ENCODE measurements at places on chromosomes 5 and 9. TPM values are rescaled to one million over a fixed set of nuclear protein-coding genes. Genes with fewer than 3 reads are reported as not detected.
A peak's percentile ranks its signal among the peaks of the same experiment; 100 is the strongest.

PRR16 gene
- total RNA-seq: 5.2 TPM

RACK1 gene
- total RNA-seq: 1,863 TPM

DRD1 gene
- not detected for total RNA-seq

CCDC171 gene
- total RNA-seq: 7.7 TPM

FLT4 gene
- 25.1 TPM for total RNA-seq

DBH gene
- not detected for total RNA-seq

FCHSD1 gene
- 10.2 TPM for total RNA-seq

TMEFF1 gene
- total RNA-seq: 0.30 TPM

- no peak overlapping the region for H3K4me3 ChIP-seq
- H3K27ac ChIP-seq: no peak overlapping the region
- no peaks in the 10 kb centered on the region for H3K36me3 ChIP-seq
- no peaks in the 10 kb centered on the region for H3K27me3 ChIP-seq
- no peak for DNase-seq
These were observed 650.1 kb upstream of the COX7C start for GRCh38 chr5:85967681-85968080.

DNA sequence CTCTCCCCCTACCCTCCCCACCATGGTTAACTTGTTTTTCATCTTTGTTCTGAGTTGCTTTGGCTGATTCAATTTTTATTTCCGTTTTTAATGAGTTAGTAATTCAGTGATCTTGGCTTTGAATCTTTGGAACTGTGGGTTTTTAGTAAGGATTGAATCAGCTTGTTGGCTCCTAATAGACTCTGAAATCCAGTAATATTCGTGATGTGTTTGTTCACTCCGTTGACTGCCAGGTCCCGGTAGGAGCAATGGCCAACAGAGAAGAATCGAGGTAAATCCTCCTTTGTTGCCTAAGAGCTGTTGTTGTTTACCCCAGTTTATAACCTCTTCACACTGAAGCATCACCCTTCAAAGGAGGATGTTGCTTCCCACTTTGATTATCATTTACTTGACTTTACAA lies 92.7 kb downstream of the PCSK1 start:
- H3K27me3 ChIP-seq: no peaks in the 10 kb centered on the region
- no peaks in the 10 kb centered on the region for H3K36me3 ChIP-seq
- H3K4me3 ChIP-seq: no peak overlapping the region
- no peak for DNase-seq
- H3K4me1 ChIP-seq: peaks cover 19% of the 10 kb centered on the region
- no peak overlapping the region for H3K27ac ChIP-seq

GRCh38 chr9:14342736-14343135 lies 28.8 kb upstream of the NFIB start:
- no peak overlapping the region for H3K4me3 ChIP-seq
- peaks cover 20% of the 10 kb centered on the region for H3K4me1 ChIP-seq
- DNase-seq: no peak
- H3K27ac ChIP-seq: no peak overlapping the region
- H3K36me3 ChIP-seq: no peaks in the 10 kb centered on the region

DNA sequence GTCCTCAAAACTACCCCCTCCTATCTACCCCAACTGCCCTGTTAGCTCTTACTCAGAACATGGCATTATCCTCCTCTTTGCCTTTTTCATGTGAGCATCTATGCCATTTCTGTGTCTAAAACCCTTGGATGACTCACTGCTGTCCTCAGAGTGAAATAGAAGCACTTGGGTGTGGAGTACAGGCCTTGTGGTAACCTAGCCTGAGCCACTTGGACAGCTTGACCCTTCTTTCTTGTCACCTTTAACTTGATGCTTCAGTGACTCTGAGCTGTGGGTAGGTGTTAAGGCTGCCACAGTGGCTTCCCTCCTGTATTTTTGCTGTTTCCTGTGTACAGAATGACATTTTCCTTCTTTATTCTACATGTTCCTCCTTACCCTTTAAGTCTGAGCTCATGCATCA lies 391.4 kb downstream of the SH3GL2 start:
- no peaks in the 10 kb centered on the region for H3K4me1 ChIP-seq
- H3K4me3 ChIP-seq: no peak overlapping the region
- H3K36me3 ChIP-seq: no peaks in the 10 kb centered on the region
- DNase-seq: no peak
- no peak overlapping the region for H3K27ac ChIP-seq

DNA sequence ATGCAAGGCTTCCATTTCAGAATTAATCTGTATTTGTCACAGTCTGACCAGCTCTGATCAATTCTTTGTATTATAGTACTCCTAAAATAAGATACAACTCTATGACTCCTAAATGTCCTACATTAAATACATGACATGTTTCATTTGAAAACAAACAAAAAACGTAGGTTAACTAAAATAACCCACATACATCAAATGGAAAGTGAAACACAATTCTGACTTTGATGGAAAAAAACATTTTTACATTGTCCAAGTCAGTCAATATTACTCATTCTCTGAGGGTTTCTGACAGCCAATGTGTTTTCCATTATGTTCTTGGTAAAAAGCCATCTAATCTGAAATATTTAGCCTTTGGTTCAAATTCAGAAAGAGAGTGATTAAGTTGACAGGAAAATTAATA lies 8.7 kb downstream of the HMGCS1 start:
- H3K4me3 ChIP-seq: no peak overlapping the region
- H3K27ac ChIP-seq: no peak overlapping the region
- no peak for DNase-seq

GRCh38 chr9:121289772-121290370 lies 21.9 kb downstream of the GSN start:
- H3K4me1 ChIP-seq: peaks cover 66% of the 10 kb centered on the region
- H3K4me3 ChIP-seq: no peak overlapping the region
- H3K27me3 ChIP-seq: no peaks in the 10 kb centered on the region
- H3K27ac ChIP-seq: peak overlapping the region; percentile 97

- H3K27me3 ChIP-seq: no peaks in the 10 kb centered on the region
- DNase-seq: no peak
- no peak overlapping the region for H3K27ac ChIP-seq
- no peaks in the 10 kb centered on the region for H3K36me3 ChIP-seq
These were observed 319.2 kb upstream of the CD180 start for GRCh38 chr5:67515762-67516161.

- H3K4me1 ChIP-seq: peaks cover 13% of the 10 kb centered on the region
- no peaks in the 10 kb centered on the region for H3K36me3 ChIP-seq
- H3K4me3 ChIP-seq: no peak overlapping the region
- DNase-seq: no peak
These were observed 337.4 kb downstream of the GLIS3 start for GRCh38 chr9:3962496-3962895.

- H3K36me3 ChIP-seq: no peaks in the 10 kb centered on the region
- no peak for DNase-seq
- H3K4me1 ChIP-seq: no peaks in the 10 kb centered on the region
- H3K4me3 ChIP-seq: no peak overlapping the region
These were observed 70.1 kb upstream of the SPATA31E1 start for GRCh38 chr9:87812375-87813118.

GRCh38 chr5:172765766-172766286 lies 5.2 kb downstream of the DUSP1 start:
- no peak for DNase-seq
- peak overlapping the region; percentile 99 for H3K27ac ChIP-seq
- H3K27me3 ChIP-seq: no peaks in the 10 kb centered on the region
- peak overlapping the region; percentile 62 for H3K4me3 ChIP-seq

DNA sequence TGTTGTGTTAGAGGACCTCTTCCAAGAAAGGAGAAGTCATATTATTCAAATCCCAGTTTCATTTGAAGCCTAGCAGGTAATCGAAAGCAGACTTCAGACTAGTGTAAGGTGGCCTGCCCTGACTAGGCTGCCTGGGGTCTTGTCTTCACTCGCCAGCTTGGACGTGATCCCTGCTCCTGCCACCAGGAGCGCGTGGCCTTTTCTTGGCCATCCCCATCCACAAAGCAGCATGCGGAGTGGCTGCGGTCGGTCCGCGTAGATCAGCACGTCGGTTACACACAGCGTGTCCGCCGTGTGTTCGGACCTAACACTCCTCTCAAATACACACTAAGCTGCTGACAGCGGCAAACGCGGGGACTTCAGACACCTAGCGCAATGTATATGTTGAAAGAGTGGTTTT lies 37.3 kb downstream of the CFAP77 start:
- peaks cover 7% of the 10 kb centered on the region for H3K27me3 ChIP-seq
- no peak overlapping the region for H3K27ac ChIP-seq

DNA sequence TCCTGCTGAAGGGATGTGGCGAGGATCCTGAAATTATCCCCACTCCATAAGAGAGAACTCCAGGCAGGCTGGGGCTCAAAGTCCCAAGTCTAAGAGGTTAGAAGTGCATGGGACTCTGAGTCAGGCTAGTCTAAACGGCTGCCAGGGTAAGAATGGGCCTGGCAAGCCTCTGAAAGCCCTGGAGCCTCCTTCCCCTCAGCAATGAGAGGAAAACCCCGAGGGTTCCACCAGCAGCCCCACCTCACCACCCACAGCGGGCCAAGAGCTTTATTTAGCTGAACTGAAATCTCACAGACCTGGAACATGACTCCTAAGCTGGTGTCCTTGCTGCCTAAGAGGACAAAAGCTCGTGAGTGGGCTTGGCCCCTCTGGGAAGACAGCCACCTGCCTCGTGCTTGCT lies 135.5 kb downstream of the SEC61B start:
- no peak overlapping the region for H3K4me3 ChIP-seq
- H3K36me3 ChIP-seq: no peaks in the 10 kb centered on the region
- no peaks in the 10 kb centered on the region for H3K4me1 ChIP-seq
- no peak for DNase-seq
- no peaks in the 10 kb centered on the region for H3K27me3 ChIP-seq

GRCh38 chr9:113592876-113593575 lies 129.5 kb downstream of the RGS3 start:
- peak overlapping the region; percentile 85 for H3K27ac ChIP-seq
- peaks cover 94% of the 10 kb centered on the region for H3K4me1 ChIP-seq
- H3K4me3 ChIP-seq: no peak overlapping the region

DNA sequence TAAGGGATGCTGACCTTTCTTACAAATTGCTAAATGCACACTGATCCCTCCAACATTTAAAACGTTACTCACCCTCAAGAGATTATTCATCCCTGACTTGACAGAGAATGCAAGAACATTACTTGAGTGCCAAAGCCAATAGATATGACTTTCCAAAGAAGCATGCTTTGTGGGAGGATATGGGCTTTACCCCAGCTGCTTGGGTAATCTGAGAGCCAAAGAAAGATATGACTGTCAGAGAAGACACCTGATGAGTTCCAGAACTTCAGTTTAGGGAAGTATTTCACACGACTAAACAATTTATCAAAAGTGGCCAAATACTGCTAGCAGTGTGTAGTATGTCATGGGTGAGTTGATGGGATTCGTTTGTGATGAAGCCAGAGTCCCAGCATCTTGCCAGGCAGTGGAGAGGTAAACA lies 7.4 kb upstream of the SPDL1 start:
- H3K27ac ChIP-seq: no peak overlapping the region
- no peak for DNase-seq
- H3K4me3 ChIP-seq: no peak overlapping the region
- H3K4me1 ChIP-seq: no peaks in the 10 kb centered on the region

- no peak overlapping the region for H3K4me3 ChIP-seq
- no peak overlapping the region for H3K27ac ChIP-seq
- H3K4me1 ChIP-seq: no peaks in the 10 kb centered on the region
- no peaks in the 10 kb centered on the region for H3K36me3 ChIP-seq
These were observed 103.1 kb downstream of the ATG10 start for GRCh38 chr5:82074950-82075349.

- peak; percentile 48 for DNase-seq
- H3K36me3 ChIP-seq: no peaks in the 10 kb centered on the region
These were observed 207.0 kb upstream of the MAP3K1 start for GRCh38 chr5:56608217-56608925.

- H3K27ac ChIP-seq: peak overlapping the region; percentile 93
- H3K36me3 ChIP-seq: no peaks in the 10 kb centered on the region
- H3K4me3 ChIP-seq: peak overlapping the region; percentile 70
- no peaks in the 10 kb centered on the region for H3K27me3 ChIP-seq
- peaks cover 33% of the 10 kb centered on the region for H3K4me1 ChIP-seq
- no peak for DNase-seq
These were observed 601 bp upstream of the FAF2 start for GRCh38 chr5:176447591-176447977.

DNA sequence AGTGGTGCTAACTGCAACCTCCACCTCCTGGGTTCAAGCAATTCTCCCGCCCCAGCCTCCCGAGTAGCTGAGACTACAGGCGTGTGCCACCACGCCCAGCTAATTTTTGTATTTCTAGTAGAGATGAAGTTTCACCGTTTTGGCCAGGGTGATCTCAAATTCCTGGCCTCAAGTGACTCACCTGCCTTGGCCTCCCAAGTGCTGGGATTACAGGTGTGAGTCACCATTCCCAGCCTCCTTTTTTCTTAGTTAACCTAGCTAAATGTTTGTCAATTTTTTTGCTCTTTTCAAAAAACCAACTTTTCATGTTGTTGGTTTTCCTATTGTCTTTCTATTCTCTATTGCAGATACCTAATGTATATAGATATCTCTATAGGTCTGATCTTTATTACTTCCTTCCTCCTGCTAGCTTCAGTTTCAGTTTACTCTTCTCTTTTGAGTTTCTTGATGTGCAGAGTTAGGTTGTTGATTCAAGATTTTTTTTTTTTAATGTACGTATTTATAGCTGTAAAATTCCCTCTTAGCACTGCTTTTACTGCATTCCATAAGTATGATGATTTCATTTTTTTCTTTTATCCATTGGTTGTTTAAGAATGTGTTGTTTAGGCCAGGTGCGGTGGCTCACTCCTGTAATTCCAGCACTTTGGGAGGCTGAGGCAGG lies 32.9 kb downstream of the FGD3 start:
- H3K27me3 ChIP-seq: no peaks in the 10 kb centered on the region
- no peak overlapping the region for H3K27ac ChIP-seq
- H3K36me3 ChIP-seq: peaks cover 10% of the 10 kb centered on the region
- no peak for DNase-seq
- H3K4me1 ChIP-seq: peaks cover 14% of the 10 kb centered on the region

GRCh38 chr5:431001-431710 lies 11.8 kb upstream of the EXOC3 start:
- no peak overlapping the region for H3K4me3 ChIP-seq
- H3K27ac ChIP-seq: no peak overlapping the region
- no peaks in the 10 kb centered on the region for H3K4me1 ChIP-seq
- H3K36me3 ChIP-seq: no peaks in the 10 kb centered on the region
- no peaks in the 10 kb centered on the region for H3K27me3 ChIP-seq

DNA sequence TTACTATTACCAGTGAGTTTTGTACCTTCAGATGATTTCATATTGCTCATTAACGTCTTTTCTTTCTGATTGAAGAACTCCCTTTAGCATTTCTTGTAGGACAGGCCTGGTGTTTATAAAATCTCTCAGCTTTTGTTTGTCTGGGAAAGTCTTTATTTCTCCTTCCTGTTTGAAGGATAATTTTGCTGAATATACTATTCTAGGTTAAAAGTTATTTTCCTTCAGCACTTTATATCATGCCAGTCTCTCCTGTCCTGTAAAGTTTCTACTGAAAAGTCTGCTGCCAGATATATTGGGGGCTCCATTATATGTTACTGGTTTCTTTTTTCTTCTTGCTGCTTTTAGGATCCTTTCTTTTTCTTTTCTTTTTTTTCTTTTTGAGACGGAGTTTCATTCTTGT lies 13.3 kb downstream of the CDK7 start:
- no peak for DNase-seq
- no peak overlapping the region for H3K27ac ChIP-seq

DNA sequence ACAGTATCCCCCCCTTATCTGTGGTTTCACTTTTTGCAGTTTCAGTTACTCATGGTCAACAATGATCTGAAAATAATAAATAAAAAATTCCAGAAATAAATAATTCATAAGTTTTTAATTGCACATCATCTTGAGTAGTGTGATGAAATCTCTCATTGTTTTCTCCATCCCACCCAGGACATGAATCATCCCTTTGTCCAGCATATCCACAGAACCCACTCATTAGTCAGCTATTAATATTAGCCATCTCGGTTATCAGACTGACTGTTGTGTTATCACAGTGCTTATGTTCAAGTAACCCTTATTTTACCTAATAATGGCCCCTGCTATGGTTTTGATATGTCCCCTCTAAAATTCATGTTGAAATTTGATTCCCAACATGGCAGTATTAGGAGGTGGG lies 40.7 kb downstream of the FAM114A2 start:
- H3K27ac ChIP-seq: no peak overlapping the region
- H3K36me3 ChIP-seq: peaks cover 53% of the 10 kb centered on the region
- no peak overlapping the region for H3K4me3 ChIP-seq
- no peaks in the 10 kb centered on the region for H3K27me3 ChIP-seq
